ENCODE measurements at places on chromosomes 3 and 15. TPM values are rescaled to one million over a fixed set of nuclear protein-coding genes. Genes with fewer than 3 reads are reported as not detected.

DNA sequence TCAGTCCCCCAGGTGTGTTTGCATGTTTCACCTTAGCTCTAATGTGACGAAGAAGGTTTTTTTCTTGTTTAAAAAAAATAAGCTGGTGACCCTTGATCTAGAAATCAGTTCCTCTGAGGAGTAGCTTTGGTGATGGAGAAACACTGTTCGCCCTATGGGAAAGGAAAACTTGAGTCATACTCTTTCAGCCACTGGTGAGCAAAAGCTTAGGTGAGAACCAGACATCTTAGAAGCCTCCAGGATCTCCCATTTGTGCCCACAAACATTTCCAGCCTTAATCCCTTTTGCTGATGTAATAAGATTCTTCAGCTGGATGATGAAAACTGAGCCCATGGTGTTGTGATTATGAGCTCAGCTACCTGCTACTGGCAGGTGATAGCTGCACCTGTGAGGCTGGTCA is 37.8 kb downstream of the SLC27A2 start:
- peak; percentile 22 for DNase-seq

The EAF2 gene
- total RNA-seq = 0.32 TPM

The CAMK2N2 gene
- under 0.01 TPM for total RNA-seq

- DNase-seq = peak; percentile 49
Observed at GRCh38 chr3:188779281-188779980, 392.3 kb upstream of the TPRG1 start.

- peak; percentile 69 for DNase-seq
Observed at GRCh38 chr15:62125773-62126172, 39.3 kb downstream of the C2CD4B start.

The ATP13A5 gene
- not detected for total RNA-seq

DNA sequence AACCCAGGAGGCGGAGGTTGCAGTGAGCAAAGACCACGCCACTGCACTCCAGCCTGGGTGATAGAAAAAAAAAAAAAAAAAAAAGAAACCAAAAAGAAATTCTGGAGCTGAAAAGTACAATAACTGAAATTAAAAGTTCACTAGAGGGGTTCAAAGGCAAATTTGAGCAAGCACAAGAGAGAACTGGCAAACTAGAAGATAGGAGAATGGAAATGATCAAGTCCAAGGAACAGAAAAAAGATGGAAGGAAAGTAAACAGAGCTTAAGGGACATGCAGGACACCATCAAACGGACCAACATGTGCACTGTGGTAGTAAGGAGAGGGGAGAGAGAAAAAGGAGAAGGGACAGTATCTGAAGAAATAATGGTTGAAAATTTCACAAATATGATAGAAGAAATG is 12.9 kb downstream of the SNX4 start:
- DNase-seq = no peak

- DNase-seq = peak; percentile 20
Observed at GRCh38 chr3:189272500-189273119, 100.8 kb downstream of the TPRG1 start.

The DAZL gene
- total RNA-seq = not detected

GRCh38 chr3:15982243-15982642 is 184.5 kb upstream of the ANKRD28 start:
- DNase-seq = no peak

GRCh38 chr3:158492685-158493084 is 78.3 kb upstream of the MLF1 start:
- peak; percentile 12 for DNase-seq
